ENCODE measurements at places on chromosomes 6 and 20.

DNA sequence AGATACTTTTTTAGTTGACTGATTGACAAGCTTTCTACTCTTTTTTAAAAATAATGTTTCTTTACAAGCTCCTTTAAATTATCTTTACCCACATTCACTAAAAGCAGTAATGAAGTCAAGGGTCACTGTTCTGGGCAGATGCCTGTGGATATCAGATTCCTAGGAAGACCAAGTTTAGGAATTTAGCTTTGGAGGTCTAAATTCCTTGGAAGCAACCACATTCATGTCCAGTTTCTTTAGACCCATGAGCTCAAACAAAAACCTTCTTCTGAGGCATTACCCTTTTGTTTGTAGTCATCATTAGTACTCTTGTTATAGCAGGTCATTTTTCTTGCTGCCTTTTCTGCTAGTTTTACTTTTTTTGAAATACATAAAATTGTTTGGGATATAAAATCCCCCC, 462.9 kb upstream of the JAG1 start:
- DNase-seq = no peak

- no peak for DNase-seq
These were observed 16.0 kb downstream of the ANKS1A start for GRCh38 chr6:34904990-34905613.

- no peak for DNase-seq
These were observed 118.8 kb downstream of the MAP3K7 start for GRCh38 chr6:90468080-90468479.

DNA sequence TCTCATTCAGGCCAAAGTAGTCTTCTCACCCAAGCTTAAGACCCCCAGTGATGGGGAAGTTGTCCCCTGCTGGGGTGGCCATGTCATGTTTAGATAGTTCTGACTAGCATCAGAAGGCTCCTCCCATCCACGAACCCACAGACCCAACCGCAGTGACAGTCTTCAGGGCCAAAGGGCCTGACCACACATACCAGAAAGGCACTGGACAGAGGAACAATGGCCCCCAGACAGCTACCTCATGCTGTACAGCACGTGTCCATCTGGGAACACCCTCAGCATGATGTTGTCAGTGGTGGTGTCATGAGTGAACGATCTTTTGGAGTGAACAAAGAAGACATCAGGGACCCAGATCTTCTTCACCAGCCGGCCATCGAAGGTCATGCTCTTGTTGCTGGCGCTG, 46.3 kb downstream of the GABRR2 start:
- DNase-seq = no peak

DNA sequence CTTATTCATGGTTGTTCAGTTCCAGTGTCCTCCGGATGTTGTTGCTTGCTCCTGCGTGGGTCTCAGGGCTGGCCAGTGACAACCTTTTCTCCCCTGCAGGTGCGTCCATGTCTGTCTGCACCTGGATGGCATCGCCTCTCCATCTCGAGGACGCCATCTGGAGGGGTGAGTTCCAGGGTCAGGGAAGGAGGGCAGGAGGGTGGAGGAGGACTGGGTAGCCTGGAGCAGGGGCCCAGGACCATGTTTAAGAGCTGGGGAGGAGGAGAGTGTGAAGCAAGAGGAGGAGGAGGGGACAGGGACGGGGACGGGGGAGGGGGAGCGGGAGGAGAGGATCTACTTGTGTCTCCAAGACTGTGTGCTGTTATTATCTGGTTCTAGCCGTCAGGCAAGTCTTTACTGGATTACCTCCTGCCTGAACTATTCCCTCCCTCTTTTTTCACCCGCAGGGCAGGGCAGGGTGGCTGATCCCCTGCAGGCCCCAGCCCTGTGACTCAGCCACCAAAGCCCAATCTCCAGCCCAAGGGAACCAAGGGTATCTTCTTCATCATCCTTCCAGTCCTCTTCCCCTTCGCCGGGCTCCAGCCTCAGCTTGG, 32.2 kb upstream of the TULP1 start:
- no peak for DNase-seq

DNA sequence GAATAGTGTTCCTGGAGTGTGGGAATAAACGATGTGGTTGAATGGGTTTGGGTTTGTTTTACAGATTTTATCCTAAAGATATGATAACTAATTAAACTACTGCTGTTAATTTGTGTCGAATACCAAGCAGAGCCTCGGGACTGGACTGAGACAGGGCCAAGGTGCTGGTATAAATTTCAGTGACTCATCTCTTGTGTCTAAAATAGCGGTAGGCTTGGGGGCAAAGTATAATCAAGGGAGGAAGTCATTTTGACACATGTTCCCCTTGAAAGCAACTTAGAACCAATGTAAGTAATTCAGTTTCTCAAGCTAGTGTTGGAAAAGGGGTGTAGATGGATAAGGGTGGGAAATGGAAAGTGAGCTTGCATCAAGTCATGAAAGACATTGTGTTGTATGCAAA, 108.4 kb downstream of the PLCB4 start:
- no peak for DNase-seq

DNA sequence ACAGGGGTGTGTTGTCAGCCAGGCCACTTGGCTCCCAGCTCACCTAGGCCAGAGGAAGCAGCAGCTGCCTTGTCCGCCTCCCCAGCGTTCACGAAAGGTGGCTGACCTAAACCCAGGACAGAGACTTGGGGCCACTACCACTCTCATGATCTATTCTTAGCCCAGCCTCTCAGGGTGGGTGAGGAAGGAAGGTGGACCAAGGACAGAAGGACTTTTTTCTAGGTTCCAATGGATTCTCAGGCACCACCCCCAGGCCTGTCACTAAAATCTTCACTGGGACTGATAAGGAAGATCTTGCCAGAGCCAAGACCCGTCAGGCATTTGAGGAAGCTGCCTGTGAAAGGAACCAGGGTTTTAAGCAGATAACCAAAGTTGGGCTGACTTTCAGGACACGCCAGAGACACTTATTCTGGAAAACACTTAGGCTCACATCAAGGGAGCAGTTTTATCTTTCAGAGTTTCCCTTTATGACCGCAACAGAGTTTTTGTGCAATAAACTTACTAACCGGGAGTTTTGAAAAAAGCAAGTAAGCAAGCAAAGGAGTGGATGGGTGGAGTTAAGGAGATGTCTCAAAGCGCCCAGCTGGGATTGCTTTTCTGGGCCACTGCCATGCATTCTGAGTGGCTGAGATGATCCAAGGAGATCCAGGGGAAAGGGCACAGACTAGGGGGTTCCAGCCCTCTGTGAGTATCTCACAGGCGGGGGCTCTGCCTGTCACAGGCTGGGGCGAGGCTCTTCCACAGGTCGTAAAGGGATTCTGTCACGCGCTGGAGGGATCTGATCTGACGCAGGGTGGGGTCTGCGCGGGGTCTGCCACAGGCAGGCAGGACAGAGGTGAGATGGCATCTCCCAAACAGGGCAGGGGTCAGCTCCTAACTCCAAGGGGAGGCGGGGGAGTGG, 989 bp downstream of the FITM2 start:
- DNase-seq = no peak

DNA sequence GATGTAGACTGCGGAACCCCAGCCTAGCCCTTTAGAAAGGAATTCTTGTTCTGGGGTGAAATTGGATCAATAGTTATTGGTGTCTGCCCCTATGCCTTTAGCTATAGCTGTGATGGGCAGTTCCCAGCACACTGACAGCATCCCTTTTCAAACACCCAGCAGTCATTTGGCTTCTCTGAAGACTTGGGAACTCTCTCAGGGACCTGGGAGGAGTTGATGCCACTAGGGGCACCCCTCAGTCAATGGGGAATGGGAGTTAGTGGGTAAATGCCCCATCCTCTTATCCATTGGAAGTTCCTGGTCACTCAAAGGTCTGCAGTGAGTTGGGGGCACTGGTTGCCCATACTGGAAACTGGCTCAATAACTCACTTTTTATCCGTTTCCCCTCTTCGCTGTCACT, 31.6 kb upstream of the CSNK2A1 start:
- no peak for DNase-seq

GRCh38 chr6:83867527-83868161, 8.2 kb downstream of the CYB5R4 start:
- DNase-seq = no peak

DNA sequence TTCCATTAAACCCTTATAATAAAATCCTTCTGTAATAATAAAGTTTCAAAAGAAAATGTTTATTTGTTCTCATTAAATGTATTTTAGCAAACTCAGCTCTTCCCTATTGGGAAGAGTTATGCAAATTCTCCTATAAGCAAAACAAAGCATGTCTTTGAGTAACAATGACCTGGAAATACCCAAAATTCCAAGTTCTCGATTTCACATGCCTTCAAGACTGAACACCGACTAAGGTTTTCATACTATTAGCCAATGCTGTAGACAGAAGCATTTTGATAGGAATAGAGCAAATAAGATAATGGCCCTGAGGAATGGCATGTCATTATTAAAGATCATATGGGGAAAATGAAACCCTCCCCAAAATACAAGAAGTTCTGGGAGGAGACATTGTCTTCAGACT, 3.8 kb downstream of the IL17A start:
- DNase-seq = no peak

GRCh38 chr20:53492212-53492611, 101.4 kb downstream of the ZNF217 start:
- DNase-seq = no peak

- DNase-seq = no peak
These were observed 215.2 kb downstream of the PTPRK start for GRCh38 chr6:128305228-128305627.

- DNase-seq = no peak
These were observed 208.7 kb downstream of the ALDH8A1 start for GRCh38 chr6:134741200-134741536.

DNA sequence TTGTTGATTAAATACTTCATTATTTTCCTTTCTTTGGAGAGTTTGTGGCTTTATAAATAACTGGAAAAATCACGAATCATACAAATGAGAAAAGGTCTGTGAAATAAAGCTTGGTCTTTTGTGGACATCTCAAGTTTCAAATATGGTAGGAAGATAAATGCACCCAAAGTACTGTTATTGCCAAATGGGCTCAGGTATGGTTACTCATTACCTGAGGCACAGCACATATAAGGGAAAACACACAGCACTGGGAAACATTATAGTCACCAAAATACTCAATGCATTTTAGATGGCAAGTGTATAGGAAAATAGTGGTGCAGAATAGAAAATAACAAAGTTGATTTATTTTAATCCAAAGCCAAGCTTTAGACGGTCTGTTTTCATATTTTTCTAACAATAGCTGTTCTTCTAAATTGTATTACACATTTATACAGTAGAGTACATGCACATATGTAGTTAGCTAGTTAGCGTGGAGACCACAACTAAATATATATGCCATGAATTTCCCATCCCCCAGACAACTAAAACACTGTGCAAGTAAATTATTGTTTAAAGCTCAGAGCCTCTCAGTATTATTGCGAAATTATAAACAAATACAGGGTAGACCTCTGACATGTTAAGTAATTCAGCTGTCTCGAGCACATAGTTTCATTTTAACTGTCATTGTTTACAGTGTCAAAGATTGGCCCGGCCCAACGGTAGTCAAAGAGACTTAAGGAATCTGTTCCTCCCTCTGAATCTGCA, 336.0 kb downstream of the SYNE1 start:
- DNase-seq = no peak

- no peak for DNase-seq
These were observed 78.1 kb upstream of the TRAF3IP2 start for GRCh38 chr6:111683749-111684267.

DNA sequence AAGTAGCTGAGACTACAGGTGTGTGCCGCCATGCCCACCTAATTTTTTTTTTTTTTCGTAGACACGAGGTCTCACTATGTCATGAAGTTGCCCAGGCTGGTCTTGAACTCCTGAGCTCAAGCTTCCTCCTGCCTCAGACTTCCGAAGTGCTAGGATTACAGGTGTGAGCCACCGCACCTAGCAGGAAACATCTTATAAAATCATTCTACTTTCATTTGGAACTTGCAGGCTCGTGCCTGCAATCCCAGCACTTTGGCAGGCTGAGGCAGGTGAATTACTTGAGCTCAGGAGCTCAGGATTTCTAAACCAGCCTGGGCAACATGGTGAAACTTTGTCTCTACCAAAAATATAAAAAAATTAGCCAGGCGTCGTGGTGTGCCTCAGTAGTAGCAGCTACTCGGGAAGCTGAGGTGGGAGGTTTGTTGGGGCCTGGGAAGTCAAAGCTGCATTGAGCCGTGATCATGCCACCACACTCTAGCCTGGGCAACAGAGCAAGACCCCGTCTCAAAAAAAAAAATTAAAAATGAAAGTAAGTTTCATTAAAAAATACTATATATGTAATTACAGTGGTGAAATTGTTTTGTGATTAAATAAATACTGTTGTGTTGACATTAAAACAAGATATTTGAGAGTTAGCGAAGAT, 15.1 kb downstream of the MAPK14 start:
- no peak for DNase-seq

DNA sequence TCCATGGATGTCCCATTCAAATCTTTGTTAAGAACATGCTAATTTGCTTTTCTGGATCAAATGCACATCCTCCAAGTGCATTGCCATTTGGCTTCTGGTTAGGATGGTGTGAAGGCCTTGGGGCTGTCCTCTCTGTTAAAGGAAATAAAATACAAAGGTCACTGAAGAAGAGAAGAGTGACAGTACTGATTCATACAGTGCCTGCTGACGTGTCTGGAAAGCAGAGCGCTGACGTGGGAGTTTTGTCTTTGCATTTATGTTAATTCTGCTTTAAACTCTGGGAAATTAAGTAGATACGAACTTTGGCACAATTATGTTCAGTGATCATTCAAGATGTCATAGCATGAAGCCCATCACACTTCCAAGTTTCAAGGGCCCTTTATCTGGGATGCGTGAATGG, 33.2 kb downstream of the SYNDIG1 start:
- DNase-seq = no peak

DNA sequence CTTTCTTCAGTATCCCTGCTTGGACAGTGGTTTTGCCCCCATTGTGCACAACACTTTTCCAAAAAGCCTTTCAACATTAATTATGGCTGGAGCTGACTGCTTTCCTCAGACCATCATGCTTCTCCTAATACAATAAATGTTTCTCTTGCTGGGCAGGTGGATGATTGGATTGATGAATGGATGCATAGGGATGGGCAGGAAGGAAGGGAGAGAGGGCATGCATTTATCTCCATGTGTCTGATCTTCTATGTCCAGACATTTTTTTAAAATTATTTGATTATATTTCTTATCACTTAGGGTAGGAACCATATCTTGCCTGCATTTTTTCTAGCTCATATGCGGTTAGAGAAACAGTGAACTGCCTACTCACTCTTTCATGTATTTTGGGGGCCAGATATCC, 218.5 kb downstream of the PRL start:
- no peak for DNase-seq

GRCh38 chr20:53961527-53961926, 108.9 kb downstream of the BCAS1 start:
- no peak for DNase-seq

DNA sequence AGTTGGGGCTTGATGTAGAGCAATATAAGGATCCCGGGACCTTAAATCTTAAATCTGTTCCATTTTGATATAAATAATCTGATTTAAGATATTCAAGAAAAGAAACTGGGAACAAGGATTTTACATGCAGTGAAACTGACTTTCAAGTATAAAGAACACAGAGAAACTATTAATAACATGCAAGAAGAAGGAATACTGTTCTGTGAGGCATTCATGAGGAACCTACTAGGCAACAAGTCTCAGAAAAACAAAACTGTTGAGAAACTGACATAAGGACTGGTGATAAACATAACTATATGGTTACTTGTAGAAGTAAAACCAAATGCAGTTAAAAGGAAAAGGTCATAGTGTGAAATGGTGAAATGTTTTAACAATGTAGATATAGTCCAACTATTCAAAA, 15.8 kb downstream of the HDDC2 start:
- no peak for DNase-seq
